Hair follicle dermal papilla cell (primary cell): ENCODE measurements at places on chromosomes 7 and 10. TPM values are rescaled to one million over a fixed set of nuclear protein-coding genes. Genes with fewer than 3 reads are reported as not detected.

C7orf57 gene
- 0.24 TPM in 1 of 2 replicates, not detected in the other for total RNA-seq

ENKUR gene
- total RNA-seq, result not detected in 2 replicates

AKR1C3 gene
- total RNA-seq, result 41.5 and 84.8 TPM in 2 replicates

CLDN12 gene
- 33.9 and 44.0 TPM in 2 replicates for total RNA-seq

RASA4B gene
- total RNA-seq, result 1.7 and 6.5 TPM in 2 replicates

SFR1 gene
- total RNA-seq, result 7.6 and 7.8 TPM in 2 replicates

FRMPD2 gene
- total RNA-seq, result not detected in 2 replicates

GPR22 gene
- under 0.01 TPM in 1 of 2 replicates, not detected in the other for total RNA-seq

MKX gene
- total RNA-seq, result 23.7 and 40.8 TPM in 2 replicates

HEPACAM2 gene
- not detected in 2 replicates for total RNA-seq

FLNC gene
- 87.9 and 107 TPM in 2 replicates for total RNA-seq

HECTD2 gene
- total RNA-seq, result 11.2 and 15.6 TPM in 2 replicates

CALHM2 gene
- 51.1 and 61.2 TPM in 2 replicates for total RNA-seq
